ENCODE measurements at places on chromosomes 3 and 15.
A peak's percentile ranks its signal among the peaks of the same experiment; 100 is the strongest.

DNA sequence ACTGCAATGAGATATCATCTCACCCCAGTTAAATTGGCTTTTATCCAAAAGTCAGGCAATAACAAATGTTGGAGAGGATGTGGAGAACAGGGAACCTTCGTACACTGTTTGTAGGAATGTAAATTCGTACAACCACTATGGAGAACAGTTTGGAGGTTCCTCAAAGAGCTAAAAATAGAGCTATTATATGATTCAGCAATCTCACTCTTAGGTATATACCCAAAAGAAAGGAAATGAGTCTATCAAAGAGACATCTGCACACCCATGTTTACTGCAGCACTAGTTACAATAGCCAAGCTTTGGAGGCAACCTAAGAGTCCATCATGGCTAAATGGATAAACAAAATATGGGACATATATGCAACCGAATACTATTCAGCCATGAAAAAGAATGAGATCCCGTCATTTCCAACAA is 68.0 kb upstream of the HES1 start:
- DNase-seq = no peak

DNA sequence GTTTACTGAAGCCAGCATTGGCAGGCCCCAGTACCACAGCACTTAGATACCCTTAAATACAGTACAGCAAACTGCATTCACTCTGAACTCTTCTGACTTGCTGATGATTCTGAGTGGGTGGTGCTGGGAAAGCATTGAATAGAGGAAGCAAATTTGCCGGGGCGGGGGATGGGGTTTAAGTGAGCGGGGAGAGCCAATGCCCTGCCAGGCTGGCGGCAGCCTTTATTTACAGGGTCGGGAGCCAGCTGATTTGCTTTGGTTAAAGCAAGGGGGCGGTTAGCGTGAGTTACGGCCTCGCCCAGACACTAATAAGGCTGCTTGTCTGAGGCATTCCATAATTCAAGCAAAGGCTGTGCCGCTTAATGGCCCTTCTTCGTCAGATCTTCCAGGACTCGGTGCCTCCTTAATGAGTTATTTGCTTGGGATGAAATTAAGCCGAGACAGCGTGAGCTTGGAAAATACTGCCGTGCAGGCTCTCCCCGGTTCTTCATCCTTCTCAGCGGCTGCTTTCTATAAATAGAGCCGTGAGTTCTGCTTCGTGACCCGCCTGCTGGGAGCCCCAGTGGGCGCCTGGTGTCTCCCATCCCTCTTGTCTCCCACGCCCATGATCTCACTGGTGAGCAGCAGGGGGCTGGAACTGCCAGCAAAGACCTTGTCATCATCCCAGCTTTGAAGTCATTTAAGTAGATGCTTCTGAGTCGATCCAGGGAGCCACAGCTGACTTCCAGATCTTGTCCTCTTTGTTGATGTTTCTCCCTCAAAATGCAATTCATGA is 25.8 kb downstream of the SPSB4 start:
- no peak for DNase-seq

DNA sequence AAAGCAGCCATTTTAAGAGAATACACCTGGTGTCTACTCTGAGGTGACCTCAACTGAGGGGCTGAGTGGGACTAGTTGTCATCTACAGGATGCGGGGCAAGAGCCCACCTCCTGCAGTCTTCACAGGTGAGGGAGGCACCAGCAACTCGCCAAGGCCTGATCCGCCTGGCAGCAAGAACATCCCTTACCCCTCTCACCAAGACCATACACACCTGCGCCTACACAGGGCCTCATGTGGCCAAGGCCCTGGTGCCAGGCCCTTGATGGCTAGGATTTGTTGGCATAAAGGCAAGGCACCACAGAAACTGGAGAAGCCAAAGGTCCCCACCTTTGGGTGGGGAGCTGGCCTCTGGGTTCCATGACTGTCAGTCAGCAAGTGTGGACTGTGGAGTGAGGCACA is 18.4 kb downstream of the ELP6 start:
- DNase-seq = no peak

- DNase-seq = no peak
Observed at GRCh38 chr3:158768881-158769543, 32.8 kb upstream of the MFSD1 start.

GRCh38 chr3:45223889-45224727 is 2.0 kb downstream of the TMEM158 start:
- DNase-seq = no peak

DNA sequence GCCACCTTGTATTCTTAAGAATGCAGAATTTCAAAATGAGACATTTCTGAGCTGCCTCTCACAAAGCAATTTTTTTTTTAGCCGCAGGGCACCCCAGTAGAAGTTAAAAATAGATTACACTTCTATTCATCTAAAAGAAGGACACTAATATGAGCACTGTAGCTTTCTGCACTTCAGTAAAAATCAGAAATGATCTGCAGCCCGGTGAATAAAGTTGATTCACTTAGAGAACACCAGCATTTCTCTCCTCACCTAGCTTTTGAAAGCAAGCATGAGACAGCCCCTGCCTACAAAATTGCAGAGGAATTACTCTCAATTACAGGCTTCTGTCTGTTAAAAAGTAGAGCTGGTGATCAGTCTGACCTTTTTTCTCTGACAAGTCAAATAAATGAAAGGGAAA is 1062.4 kb downstream of the FHIT start:
- no peak for DNase-seq

- DNase-seq = no peak
Observed at GRCh38 chr15:33912326-33912725, 56.0 kb upstream of the CHRM5 start.

- DNase-seq = no peak
Observed at GRCh38 chr15:49115062-49115461, 40.3 kb downstream of the COPS2 start.

DNA sequence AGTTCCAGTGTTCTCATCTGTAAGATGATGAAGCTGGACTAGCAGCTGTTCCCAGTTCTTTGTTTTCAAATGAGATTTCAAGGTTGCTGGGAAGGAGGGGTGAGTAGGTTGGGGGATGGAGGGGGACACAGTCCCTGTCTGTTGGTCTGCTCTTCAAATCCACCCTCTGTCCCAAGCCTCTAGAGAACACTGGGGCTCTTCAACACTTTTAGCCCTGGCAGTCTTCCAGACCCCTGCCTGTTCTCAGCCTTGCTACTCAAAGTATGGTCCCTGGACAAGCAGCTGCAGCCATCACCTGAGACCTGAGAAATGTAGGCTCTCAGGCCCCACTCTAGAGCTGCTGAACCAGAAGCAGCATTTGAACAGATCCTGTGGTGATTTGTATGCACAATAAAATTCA is 41.3 kb downstream of the NEK11 start:
- no peak for DNase-seq

- DNase-seq = no peak
Observed at GRCh38 chr15:63155486-63155885, 1.8 kb downstream of the RPS27L start.

GRCh38 chr3:64133272-64133671 is 92.0 kb downstream of the PRICKLE2 start:
- DNase-seq = no peak

GRCh38 chr15:72375846-72376581 is at the start of gene HEXA:
Gene HEXA (minus strand): TSS chr15:72376014. CDS start chr15:72375972, 42 bp downstream.
- DNase-seq = peak; percentile 96

GRCh38 chr3:18556001-18556408 is 130.9 kb upstream of the SATB1 start:
- no peak for DNase-seq

- DNase-seq = no peak
Observed at GRCh38 chr15:71494563-71495397, 315.6 kb upstream of the NR2E3 start.

GRCh38 chr3:94001827-94002495 is 22.0 kb downstream of the ARL13B start:
- no peak for DNase-seq

- DNase-seq = no peak
Observed at GRCh38 chr3:164479406-164479805, 598.9 kb downstream of the SI start.
